ENCODE measurements at places on chromosomes 7 and 10.

GRCh38 chr10:95783741-95784140 lies 27.8 kb downstream of the ENTPD1 start:
- DNase-seq = no peak

GRCh38 chr7:151240536-151240935 lies 8.0 kb downstream of the SMARCD3 start:
- no peak for DNase-seq

- DNase-seq = no peak
Measured at GRCh38 chr7:34191162-34191561, 285.8 kb downstream of the BMPER start.

GRCh38 chr7:65966146-65966545 lies 15.9 kb downstream of the GUSB start:
- no peak for DNase-seq

- DNase-seq = no peak
Measured at GRCh38 chr10:15453457-15453856, 82.4 kb upstream of the FAM171A1 start.

DNA sequence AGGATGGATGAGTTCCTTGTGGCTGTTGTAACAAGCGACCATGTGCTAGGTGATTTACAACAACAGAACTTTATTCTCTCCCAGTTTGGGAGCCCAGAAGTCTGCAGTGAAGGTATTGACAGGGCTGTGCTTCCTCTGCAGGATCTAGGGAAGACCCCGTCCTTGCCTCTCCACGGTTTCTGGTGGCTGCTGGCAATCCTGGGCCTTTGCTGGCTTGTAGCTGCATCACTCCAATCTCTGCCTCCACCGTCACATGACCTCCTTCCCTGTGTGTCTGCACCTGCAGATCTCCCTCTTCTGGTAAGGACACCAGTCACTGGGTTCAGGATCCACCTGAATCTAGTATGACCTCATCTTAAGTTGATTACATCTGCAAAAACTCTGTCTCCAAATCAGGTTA lies 115.6 kb downstream of the GLRX3 start:
- no peak for DNase-seq

DNA sequence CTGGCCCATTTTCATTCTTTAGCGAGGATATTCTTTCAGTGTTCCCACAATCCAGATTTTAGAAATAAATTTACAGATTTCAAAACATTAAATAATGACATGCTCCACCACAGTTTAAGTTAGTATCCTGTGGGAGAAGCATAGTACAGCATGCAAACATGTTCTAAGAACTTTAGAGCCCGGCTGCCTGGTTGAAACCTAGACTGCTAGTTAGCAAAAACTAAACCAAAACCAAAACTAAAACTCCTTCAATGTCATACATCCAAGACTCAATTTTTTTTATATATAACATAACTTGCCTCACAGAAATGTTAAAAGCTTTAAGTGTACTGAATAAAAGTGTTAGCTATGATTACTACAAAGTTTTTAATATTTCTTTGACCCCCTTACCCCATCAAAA lies 17.0 kb downstream of the TRA2A start:
- DNase-seq = no peak

GRCh38 chr7:141585592-141586510 lies 34.6 kb downstream of the AGK start:
- DNase-seq = no peak

DNA sequence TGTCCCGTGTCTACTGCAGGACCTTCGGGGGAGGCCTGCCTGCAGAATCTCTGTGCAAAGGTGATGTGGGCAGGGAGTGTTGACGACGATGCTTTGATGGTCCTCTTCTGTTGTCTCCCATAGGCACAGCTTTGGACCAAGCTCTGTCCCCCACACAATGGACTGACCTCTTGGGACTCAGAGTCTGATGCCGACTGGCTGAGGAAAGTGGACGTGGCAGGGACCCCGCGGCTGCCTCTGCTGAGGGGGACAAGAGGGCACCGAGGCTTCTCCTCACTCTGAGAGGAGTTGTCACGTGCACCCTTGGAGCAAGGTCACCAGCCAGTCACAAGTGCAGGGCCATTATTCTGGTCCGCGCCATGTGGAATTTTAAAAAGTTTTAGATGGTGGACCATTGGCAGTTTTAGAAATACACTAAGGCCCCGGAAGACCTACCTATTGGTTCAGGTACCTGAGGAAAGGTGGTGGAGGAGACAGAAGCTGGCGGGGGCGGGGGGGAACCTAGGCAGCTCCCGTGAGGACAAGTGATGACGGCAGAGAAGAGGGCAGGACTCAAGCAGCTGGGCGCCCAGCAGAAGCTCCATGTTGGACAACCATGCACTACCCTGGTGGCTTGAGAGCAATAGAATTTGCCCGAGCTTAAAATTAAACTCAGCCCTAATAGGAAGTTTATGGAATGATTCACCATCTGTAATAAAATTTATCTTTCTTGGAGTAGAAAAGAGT lies 331.4 kb downstream of the PTPRN2 start:
- DNase-seq = no peak

GRCh38 chr7:120837599-120837998 lies 20.3 kb downstream of the TSPAN12 start:
- DNase-seq = no peak

GRCh38 chr7:36862771-36863261 lies 138.5 kb upstream of the AOAH start:
- DNase-seq = no peak

DNA sequence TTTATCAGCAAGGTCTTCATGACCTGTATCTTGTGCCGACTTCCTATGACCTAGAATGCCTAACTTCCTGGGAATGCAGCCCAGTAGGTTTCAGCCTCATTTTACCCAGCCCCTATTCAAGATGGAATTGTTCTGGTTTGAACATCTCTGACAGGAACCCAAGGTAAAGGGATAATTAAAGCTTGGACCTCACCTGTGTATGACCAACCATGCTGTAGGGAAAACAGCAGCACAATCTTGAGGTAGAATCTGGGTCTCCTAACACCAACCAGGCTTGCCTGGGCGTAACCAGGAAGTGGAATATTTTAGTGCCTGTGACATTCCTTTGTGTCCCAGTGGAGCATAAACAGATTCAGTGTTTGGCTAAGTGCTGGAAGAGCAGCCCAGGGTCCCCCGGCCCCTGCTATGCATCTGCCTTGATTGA lies 94.1 kb downstream of the PFKFB3 start:
- DNase-seq = no peak

- no peak for DNase-seq
Measured at GRCh38 chr10:74382663-74383062, 231.6 kb downstream of the ADK start.

- peak; percentile 99 for DNase-seq
Measured at GRCh38 chr10:14185316-14186045, 145.2 kb downstream of the FRMD4A start.

- DNase-seq = no peak
Measured at GRCh38 chr10:122642726-122643605, 56.7 kb downstream of the C10orf120 start.

DNA sequence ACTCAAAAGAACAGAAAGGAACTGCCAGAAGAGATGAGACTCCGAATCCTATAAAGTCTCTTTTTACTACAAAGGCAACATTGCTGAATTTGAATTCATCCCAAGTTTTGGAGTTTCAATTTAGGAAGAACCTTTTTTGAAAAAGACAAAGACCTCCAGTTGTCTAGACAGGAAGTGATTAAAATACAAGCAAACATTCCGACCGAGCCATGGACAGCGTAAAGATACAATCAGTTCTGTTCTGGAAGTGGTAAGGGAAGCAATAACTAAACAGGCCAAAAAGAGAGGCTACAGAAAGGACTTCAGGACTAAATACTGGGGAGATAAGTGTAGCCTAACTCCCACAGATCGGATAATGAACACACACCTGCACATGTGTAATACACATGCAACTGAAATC lies 101.0 kb downstream of the SMURF1 start:
- no peak for DNase-seq

- DNase-seq = no peak
Measured at GRCh38 chr10:127889605-127890195, 3.0 kb downstream of the CLRN3 start.

- no peak for DNase-seq
Measured at GRCh38 chr7:22318376-22318775, 38.6 kb downstream of the RAPGEF5 start.

DNA sequence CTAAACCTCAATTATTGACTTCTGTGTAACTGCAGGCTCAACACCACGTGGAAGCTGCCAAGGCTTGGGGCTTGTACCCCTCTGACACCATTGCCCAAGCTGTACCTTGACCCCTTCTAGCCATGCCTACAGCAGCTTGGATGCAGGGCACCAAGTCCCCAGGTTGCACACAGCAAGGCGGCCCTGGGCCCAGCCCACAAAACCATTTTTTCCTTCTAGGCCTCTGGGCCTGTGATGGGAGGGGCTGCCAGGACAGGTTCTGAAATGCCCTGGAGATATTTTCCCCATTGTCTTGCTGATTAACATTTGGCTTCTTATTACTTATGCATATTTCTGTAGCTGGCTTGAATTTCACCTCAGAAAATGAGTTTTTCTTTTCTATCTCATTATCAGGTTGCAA lies 610.0 kb upstream of the LRRN3 start:
- no peak for DNase-seq

DNA sequence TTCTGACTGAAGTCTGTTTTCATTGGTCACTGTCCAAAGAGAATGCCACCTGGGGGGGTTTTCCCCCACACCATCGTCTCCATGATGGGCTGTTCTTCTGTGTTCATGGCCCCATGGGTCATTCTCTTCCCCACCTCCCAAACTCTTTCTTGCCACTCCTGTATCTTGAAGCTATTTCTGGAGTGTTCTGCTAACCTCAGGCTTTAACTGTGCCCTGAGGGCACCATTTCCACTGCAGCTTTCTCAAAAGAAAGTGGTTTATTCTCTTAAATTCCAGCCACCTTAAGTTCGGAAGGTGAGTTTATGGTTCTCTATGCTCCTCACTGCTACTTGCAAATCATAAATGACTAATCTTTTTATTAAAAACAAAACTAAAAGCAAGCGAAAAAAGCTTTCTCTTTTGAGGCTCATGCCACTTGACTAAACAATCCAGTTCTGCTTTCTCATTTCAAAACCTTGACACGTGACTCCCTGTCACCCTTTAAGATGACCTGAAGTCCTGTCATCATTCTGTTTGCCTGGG lies 7.4 kb upstream of the APBB1IP start:
- DNase-seq = no peak

DNA sequence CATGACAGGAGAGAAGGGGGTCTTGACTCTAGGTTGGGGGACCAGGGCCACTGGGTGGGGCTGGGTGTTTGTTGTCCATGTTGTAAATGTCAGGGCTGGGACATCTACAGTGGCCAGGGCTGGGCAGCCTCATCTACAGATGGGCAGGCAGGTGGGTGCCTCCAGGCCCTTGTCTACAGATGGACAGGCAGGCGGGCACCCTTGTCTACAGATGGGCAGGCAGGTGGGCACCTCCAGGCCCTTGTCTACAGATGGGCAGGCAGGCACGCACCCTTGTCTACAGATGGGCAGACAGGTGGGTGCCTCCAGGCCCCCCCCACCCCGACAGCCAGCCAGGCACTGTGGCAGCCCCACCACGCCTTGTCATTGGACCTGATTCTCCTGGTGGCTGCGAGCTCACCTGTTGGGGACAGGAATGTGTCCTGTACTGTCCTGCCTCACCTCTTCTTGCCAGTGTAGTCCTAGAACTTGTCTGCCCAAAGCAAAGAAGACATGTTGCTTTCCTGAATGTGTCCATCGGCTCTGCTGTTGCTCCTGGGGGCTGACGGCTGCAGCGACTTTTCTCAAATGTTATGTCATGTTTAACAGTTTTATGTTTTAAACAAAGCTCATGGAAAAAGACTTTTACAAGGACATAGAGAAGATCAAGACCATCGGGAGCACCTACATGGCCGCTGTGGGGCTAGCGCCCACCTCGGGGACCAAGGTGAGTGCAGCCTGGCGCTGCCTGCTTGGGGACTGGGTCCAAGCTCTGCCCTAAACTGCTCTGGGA lies 129.9 kb downstream of the ADCY1 start:
- no peak for DNase-seq

DNA sequence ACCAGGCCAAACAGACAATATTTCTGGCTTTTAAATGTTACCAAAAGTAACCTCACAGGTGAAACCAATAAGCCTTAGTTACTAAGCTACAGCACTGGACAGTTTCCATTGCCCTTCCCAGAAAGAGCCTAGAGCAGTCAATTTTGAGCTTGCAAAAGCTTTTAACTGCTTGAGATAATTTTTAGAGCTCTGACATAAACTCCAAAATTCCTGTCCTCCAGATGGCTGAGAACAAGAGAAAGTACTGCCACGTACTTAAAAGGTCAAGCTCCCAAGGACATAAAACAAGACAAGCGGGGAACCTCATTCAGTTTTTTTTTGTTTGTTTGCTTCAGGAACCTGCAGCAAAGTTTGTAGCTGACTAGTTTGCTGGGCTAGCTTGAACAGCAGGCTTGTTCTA lies 54.1 kb downstream of the BBS9 start:
- DNase-seq = no peak

DNA sequence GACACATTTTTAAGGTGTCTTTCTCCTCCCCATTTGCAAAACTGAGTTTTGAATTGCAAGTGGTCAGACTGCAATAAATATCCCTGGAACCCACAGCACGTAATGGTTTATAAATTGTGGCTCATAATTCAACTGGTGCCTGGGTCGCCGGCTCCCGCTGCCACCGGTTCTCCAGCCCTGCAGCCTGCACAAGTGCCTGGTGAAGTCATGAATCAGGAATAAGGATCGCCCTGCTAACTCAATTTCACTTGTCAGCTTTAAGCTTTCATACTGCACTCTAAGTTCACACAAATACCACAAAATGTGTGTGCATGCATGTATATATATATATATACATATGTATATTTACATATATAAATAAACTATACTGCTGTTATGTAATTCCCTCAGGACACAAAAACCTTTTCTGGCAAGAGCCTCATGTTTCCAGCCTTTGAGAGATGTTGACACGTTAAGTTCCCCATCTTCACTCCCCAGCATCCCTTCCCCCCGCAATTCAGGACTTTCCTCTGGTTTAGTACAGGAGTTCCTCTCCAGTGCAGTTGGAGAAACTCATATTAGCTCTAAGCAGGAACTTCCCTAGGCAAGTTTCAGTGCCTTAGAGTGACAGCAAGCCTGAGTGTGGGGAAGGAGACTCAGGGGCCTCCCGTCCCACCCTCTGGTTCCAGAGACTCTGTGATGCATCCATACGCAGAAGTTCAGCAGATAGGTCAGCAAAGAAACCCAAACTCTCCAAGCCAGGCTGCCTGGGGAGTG lies 129.2 kb upstream of the UNC5B start:
- no peak for DNase-seq

GRCh38 chr7:70285854-70286253 lies 687.6 kb downstream of the AUTS2 start:
- no peak for DNase-seq

GRCh38 chr7:45591101-45591906 lies 17.1 kb downstream of the ADCY1 start:
- no peak for DNase-seq
